ENCODE measurements at places on chromosomes 12 and 14.
A peak's percentile ranks its signal among the peaks of the same experiment; 100 is the strongest.

- DNase-seq: peak; percentile 55
Observed at GRCh38 chr12:96398424-96399119, 1.7 kb downstream of the CDK17 start.

DNA sequence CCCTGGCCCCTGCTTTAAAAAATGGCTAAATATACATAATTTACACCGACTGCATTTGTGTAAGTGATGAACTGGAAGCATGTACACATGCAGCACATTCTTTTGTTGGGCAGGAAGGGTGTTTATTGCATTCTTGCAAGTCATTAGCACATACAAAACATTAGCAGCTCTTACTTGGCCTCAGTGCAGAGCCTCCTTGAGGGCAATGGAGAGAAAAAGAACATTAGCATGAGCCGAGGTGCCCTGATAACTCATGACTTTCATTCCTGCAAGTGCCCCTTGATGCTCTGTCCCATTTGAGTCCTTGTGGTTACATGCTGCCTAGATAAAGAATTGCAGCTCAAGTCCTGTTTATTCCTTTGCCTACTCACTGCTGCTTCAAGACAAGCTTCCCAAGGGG lies 61.9 kb downstream of the PAX9 start:
- no peak for DNase-seq

DNA sequence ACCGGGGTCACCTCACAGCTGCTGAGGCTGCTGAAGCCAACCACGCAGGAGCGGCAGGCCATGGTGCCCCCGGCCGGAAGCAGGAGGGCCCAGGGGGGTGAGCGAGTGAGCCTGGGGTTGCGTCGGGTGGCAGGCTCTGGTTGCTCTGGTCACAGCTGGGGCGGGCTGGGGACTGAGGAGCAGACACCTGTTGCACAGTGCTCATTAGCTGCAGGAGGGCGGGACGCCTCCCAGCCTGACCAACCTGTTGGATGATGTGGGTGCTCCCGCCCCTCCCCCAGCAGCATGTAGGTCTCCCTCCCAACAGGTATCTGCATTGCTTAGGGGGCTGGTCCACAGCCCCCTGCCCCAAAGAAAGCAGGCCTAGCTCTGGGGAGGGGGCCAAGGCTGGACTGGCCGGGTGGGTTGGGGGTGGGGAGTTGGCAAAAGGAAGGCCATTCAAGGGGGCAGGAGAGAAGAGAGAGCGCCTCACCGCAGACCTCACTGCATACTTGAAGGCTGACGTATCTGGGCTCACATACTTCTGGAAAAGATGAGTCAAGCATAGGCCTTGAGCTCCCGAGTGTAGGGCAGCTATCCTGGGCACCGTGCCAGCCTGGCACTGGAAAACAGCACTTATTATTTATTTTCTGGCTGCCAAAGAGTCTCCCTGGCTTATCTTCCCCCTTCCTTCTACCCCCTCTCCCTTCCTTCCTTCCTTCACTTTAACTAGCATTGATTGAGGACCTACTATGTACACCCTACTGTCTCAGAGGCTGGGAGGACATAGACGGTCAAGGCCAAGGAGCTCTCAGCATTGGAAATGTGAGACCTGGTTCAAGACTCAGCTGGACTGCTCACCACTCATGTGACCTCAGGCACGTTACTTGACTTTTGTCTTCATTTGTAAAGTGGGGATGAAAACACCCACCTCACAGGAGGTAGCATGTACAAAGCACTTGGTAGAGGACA lies at the start of gene KRT80:
Gene KRT80, minus strand, starts transcription at position 174 of the 951 bp plus-strand sequence. Its CDS starts 112 bp downstream, at position 62.
- peak; percentile 28 for DNase-seq

DNA sequence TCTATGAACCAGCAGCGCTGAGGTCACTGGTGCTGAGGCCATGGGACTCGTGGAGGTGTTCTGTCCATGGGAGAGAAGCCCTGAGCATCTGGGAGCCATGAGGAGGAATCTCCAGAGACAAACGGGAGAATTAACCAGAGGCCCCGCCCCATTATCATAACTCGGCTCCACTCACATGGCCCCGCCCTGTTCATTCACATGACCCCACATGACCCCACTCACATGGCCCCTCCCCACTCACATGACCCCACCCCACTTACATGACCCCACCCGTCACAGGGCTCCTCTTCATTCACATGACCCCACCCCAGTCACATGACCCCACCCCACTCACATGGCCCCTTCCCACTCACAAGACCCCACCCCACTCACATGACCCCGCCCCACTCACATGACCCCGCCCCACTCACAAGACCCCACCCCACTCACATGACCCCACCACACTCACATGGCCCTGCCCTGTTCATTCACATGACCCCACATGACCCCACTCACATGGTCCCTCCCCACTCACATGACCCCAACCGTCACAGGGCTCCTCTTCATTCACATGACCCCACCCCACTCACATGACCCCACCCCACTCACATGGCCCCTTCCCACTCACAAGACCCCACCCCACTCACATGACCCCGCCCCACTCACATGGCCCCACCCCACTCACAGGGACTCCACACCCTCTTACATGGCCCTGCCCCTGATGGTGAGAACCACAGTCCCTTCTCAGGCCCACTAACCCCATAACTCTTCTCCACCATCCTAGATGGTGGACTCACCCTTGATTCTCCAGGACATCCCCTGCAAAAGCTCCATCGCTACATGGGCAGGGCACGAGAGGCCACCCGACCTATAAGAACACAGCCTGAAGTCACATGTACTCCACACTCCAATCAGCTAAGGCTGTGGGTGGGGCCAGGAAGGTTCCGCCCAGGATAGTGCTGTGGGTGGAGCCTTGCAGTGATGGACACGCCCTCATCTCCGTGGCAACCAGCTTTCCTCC lies 151.1 kb upstream of the SFSWAP start:
- DNase-seq: peak; percentile 11

DNA sequence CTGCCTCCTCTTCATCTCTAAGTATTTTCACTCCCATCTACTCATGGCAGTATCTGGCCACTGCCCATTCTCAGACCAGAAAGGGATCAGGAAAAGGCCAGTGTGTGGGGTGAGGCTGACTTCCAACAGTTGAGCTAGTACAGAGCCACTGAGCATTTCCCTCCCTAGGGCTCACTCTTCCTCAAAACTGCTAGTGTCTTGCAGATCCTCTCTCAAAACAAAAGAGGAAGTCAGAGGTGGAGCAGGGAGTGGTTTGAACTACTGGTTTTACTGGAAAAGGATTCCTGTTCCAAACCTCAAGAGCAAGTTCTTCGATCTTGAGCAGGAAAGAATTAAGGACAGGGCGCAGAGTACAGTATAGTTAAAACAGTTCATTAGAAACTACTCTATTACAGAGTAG lies 11.7 kb upstream of the RNASE10 start:
- DNase-seq: no peak

- no peak for DNase-seq
Observed at GRCh38 chr12:117452112-117452511, 90.7 kb upstream of the NOS1 start.

GRCh38 chr14:20539906-20540305 lies 20.9 kb downstream of the RNASE9 start:
- DNase-seq: no peak

DNA sequence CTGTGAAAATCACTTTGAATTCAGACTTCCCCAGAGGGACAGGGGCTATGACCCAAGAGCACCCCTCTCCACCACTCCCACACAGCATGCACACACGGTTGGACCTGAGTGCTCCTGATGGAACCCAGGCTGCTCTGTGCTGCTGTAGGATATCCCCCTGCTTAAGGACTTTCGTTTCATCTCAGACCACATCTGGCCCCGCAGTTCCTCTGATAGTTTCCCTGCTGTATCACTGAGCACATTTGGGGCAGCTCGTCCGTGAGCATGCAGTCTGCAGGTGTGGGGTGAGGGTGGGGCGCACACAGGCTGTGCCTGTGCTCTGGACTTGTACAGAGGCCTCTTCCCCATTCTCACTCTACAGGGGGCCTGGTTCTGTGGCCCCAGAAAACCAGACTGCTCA lies 345.2 kb upstream of the FKBP4 start:
- DNase-seq: no peak

DNA sequence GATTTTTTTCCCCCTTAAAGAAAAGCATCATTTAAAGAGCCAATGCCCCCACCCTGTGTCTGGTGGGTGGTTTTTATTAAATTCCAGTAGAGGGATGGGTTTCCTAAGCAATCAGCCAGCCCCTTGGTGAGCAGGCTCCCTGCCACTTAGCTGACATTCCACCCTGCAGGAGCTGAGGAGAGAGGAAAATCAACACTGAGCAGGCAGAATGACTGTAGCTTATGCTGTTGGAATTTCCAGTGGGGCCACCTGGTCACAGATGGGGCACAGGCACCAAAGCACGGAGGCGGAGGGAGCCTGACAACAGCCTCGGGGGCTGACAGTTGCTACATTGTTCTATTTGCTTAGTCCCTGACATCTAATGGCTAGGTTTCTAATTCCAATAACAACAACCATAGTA lies 127.7 kb downstream of the TMEM30B start:
- no peak for DNase-seq

DNA sequence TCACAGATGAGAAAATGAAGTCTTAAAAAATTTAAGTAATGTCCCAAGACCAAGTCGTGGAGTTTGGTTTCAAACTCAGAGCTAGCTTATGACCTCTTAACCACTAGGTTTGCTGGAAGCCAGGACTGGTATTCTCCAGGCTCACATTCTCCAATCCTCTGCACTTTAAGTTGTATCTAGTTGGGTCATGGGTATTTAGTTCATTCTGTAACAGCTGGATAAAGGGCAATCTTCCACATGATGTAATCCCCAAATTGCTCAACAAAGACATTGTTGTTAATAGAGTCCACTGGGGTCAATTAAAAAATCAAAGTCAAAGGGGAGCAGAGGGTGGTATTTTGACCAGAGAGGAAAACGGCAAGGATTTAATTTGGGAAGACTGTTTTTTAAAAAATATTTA lies 17.8 kb upstream of the GAS2L3 start:
- DNase-seq: no peak

DNA sequence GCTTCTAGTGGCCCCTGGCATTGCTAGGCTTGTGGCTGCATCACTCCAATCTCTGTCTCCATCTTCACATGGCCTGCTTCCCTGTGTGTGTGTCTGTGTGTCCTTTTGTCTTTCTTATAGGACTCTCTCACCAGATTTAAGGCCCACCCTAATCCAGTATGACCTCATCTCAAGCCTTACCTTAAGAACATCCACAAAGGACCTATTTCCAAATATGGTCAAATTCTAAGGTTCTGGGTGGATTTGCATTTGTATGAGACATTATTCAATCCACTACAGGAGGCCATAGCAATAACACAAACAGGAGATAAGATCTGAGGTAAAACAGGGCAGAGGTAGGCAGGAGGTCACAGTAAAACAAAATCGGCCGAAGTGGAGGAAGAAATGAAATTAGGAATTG lies 375.9 kb downstream of the BTG1 start:
- no peak for DNase-seq

DNA sequence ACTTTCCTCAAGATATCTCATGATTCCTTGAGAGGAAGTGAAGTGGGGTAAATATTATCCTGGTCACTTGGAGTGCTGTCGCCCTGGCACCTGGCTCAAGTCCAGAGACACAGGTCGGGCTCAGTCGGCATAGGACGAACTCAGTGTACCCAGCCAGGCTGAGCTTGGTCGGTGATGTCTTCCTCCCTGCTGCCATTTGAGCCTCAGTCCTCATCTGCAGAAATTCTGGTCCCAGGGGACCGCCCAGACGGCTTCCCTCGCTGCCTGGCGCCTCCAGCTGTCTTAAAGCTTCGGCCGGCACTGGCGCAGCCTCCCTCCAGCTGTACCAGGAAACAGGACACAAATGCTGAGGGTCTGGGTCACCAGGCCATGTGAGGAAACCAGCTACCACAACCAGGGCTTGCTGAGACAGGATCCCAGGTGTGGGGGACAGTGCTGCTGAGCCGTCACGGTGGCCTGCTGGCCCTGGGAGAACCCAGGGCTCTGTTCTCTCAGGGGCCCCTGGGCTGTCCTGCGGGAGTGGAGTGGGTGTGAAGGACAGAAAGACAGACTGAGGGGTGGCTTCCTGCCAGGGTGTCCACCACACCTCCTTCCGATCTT lies 5.0 kb upstream of the KLC1 start:
- DNase-seq: no peak

DNA sequence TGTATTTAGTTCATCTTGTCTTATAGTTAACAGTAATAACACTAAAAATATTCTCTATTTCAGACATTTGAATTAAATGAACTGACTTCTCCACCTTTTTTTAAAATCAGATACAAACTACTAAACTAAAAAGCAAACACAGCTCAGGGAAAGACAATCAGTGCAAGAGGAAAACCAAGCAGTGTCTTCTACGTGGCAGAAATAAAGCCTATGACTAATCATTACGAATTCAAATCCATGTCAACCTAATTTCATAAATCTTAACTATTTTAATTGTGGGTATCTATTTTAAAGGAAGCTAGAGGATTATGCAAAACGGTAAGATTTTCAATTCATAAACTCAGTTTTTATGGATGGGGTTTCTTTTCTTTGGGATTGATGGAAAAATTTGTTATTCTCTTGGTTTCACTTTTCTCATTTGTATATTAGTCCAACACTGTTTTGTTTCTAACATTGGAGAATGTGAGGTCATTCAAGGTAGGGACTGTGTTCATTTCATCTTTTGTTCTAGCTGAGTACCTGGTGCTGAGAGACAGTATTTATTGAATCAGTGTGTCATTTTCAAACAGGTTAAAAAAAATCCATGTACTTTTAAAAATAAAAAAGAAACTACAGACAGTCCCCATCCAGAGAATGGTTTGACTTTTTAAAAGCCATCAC lies 12.8 kb upstream of the PALS1 start:
- no peak for DNase-seq

DNA sequence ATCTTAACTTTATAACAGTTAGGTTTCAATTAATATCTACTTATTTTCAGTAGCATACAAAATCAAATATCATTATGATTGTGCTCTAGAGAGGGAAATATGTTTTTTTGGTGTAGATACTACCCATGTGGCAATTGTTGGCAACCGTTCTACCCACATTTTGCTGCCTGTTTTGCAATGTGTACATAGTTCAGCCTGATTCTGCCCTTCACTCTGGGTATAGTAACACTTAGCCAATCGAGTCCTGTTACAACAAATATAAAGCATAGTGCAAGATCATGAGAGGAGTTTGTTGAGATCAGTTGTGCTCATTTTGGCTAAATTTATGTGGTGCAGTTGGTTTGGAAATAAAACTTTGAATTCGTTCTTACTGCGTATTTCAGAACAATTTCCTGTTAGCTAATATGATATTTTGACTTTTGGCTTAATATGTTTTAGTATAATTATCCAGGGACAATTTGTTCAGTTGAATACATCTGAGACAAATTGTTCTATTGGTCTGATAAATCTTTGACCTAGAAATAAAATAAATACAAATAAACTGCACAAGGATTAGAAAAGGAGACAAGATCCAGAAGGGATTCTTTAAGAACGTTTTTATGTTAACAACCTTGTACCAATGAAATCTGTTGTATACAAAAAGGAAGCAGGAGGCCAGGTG lies 76.9 kb downstream of the ATF7IP start:
- no peak for DNase-seq

Data from hematopoietic multipotent progenitor cell treated with erythropoietin and hydrocortisone succinate and interleukin-3 and kit ligand, for 17 days (in vitro differentiated cells).